ENCODE measurements at places on chromosomes 13 and 19.

- peak; percentile 18 for DNase-seq
These were observed 28.4 kb downstream of the TMTC4 start for GRCh38 chr13:100646030-100646673.

GRCh38 chr13:41720839-41721561 lies 239.9 kb downstream of the VWA8 start:
- no peak for DNase-seq

DNA sequence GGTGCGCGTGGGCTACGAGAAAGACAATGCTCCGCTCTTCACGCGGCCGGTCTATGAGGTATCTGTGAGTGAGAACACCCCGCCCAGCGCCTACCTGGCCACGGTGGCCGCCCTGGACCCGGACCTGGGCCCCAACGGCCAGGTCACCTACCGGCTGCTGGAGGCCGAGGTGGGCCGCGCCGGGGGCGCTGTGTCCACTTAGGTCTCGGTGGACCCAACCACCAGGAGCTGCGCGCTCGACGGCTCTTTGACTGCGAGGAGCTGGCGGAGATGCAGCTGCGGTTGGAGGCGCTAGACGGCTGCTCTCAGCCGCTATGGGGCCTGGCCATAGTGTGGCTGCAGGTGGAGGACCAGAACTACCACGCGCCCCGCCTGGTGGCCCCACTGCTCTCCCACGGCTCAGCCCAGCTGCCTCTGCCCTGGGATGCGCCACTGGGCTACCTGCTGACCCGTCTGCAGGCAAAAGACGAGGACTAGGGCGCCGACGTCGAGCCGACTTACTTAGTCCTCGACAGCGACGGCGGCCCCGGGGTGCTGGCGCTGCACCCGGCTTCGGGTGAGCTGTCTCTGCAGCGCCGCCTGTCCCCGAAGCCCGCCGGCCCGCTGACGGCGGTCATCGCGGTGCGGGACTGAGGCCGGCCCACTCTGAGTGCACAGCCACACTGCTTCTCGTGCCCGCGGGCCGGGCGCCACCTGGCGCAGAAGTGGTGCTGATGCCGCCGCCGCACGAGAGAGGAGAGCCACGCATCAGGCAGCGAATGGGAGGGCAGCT lies 173.0 kb downstream of the OLFM4 start:
- DNase-seq, result no peak

DNA sequence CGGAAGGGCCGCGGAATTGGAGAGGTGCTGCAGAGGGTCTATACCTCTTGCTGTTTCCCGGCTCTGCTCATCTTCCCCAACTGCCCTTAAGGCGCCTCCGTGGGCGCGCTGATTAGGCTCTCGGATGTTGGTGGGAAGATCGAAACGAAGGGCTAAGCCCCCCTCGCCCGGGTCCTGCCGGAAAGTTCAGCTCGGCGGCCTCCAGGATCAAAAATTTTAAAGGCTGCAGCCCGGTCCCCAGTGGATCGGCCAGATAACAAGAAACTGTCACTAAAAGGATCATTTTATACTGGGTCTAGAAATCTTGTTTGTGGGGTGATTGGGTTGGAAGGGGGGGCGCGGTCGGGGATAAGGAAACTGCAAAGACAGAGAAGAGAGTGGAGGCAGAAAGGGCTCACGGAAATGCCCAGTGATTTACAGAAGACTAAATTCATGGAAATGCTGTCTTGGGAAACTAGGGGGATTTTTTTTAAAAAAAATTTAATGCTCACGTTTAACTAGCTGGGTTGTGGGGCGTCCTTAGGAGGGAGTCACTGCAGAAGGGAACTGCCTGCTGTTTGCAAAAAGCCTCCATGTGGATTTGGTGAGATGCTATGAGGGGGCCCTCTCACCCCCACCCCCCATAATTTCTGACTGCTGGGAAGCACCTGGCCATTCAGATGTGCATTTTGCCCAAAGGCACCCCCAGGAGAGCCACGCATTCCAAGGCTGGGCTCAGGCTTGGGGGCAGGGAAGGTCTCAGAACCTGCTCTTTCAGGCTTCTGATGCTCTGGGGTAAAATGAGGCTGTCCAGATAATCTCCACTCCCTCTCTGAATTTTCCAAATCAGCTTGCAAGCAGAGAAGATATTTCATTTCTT lies 7.7 kb downstream of the CDX2 start:
- no peak for DNase-seq

DNA sequence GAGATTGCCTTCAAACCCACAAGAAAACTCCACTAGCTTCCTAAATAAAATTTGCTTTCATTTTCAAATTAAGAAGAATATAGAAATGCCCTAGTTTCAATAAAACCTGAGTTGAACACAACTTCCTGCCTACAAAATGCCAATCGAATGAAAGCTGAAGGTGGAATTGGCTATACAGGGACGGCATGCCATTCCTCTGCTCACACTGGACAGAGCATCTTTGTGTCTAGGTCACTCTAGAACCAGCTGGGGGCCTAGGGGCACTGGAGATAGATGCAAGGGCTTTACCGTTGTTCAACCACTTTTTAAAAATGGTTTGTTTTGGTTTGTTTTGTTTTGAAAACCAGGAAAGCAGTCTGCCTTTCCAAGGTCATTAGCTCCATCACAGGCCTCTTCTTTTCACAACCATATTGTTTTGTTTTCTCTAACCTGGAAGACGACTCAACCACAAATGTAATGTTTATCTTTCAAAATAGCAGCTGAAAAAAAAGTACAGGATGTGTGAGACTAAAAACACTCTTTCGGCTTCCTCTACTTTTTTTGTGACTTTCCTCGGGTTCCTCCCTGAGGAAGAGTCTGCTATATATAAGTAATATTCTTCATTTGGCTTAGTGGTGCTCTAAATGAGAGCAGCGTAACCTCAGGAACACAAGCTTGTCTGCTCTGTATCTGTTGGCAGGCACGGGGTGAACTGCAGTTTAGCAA lies 11.9 kb upstream of the ITM2B start:
- peak; percentile 50 for DNase-seq

GRCh38 chr13:85261757-85262346 lies 537.4 kb downstream of the SLITRK6 start:
- DNase-seq, result peak; percentile 4

DNA sequence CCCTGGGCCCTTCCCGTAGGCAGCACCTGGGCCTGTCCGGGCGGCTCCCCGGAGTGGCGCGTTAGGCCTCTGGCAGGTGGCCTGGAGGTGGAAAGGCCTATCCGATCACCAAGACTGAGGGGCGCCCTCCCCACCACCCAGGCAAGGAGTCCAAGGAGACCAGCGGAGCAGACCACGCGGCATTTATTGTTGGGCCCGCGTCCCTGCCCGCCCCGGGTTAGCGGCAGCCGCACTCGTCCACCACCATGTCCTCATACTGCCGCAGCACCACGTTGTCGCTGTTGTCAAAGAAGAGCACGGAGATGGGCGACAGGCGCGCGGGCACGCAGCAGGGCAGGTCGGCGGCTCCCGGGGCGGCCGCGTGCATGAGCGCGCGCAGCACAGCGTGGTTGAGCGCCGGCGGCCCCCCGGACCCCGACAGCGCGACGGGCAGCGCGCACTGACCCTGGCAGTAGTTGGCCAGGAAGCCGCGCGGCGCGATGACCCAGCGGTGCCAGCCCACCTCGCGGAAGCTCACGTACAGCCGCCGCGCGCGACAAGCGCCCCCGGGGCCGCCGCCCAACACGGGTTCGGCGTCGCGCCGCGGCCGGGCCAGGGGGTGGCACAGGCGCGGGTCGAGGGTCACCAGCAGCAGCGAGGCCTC lies 27.5 kb downstream of the CERS1 start:
- no peak for DNase-seq

Data from NB4 (cell line).